ENCODE measurements at places on chromosomes 7 and 10. TPM values are rescaled to one million over a fixed set of nuclear protein-coding genes. Genes with fewer than 3 reads are reported as not detected.

The PPP1R3C gene
- 13.7 TPM for total RNA-seq

The PIK3AP1 gene
- total RNA-seq: 0.92 TPM

The NOM1 gene
- total RNA-seq: 16.6 TPM

The SFTPA1 gene
- total RNA-seq: not detected

The GHRHR gene
- 0.29 TPM for total RNA-seq

The NRG3 gene
- not detected for total RNA-seq

The TSPAN15 gene
- total RNA-seq: 112 TPM

The CCDC71L gene
- total RNA-seq: 16.9 TPM

The LRCH4 gene
- total RNA-seq: 8.9 TPM

The MMP21 gene
- not detected for total RNA-seq

The PRSS1 gene
- not detected for total RNA-seq

The ASZ1 gene
- total RNA-seq: not detected

The HTR5A gene
- total RNA-seq: not detected

The GALNT17 gene
- not detected for total RNA-seq

The TECPR1 gene
- total RNA-seq: 7.8 TPM

The C7orf33 gene
- not detected for total RNA-seq

The FBXL13 gene
- 0.19 TPM for total RNA-seq

The ZCCHC24 gene
- 4.9 TPM for total RNA-seq

The KEL gene
- not detected for total RNA-seq

The NXPH1 gene
- not detected for total RNA-seq

The HABP2 gene
- 0.09 TPM for total RNA-seq

The PPP1R9A gene
- total RNA-seq: 4.3 TPM

The PRPS1L1 gene
- total RNA-seq: not detected

The MRLN gene
- not detected for total RNA-seq

The KLF14 gene
- 0.05 TPM for total RNA-seq

The NEUROD6 gene
- not detected for total RNA-seq

The TMEM225B gene
- total RNA-seq: 0.59 TPM

The NPSR1 gene
- not detected for total RNA-seq

The SVOPL gene
- total RNA-seq: not detected

The CYP2C18 gene
- 0.16 TPM for total RNA-seq

The LRIT1 gene
- total RNA-seq: not detected

The UTF1 gene
- 0.16 TPM for total RNA-seq

The AFAP1L2 gene
- total RNA-seq: 27.0 TPM

The CPN1 gene
- 0.21 TPM for total RNA-seq

The MRPL43 gene
- 97.8 TPM for total RNA-seq

The LLCFC1 gene
- not detected for total RNA-seq

The RBP3 gene
- not detected for total RNA-seq

Data from A549 treated with RU486 at 1 μM for 4 hours (cell line).